Epithelial cell of alveolus of lung (primary cell): ENCODE measurements at places on chromosomes 2 and 18. TPM values are rescaled to one million over a fixed set of nuclear protein-coding genes. Genes with fewer than 3 reads are reported as not detected.

HOXD12 gene
- total RNA-seq = not detected in 2 replicates

ATG16L1 gene
- 16.0 and 16.8 TPM in 2 replicates for total RNA-seq

MGAT5 gene
- 21.6 and 29.6 TPM in 2 replicates for total RNA-seq

RETREG2 gene
- total RNA-seq = 43.0 and 46.3 TPM in 2 replicates

EGR4 gene
- total RNA-seq = not detected in 2 replicates

SCG2 gene
- total RNA-seq = 4.4 and 11.7 TPM in 2 replicates
